ENCODE measurements at places on chromosomes 16 and 17.
A peak's percentile ranks its signal among the peaks of the same experiment; 100 is the strongest.

- no peak for DNase-seq
These were observed 16.3 kb upstream of the RFFL start for GRCh38 chr17:35079547-35080423.

- DNase-seq = no peak
These were observed 3.2 kb upstream of the SAMD14 start for GRCh38 chr17:50133028-50133768.

- no peak for DNase-seq
These were observed 174.3 kb downstream of the UTP18 start for GRCh38 chr17:51434434-51435170.

GRCh38 chr17:26773189-26774188, 520.4 kb upstream of the WSB1 start:
- DNase-seq = no peak

DNA sequence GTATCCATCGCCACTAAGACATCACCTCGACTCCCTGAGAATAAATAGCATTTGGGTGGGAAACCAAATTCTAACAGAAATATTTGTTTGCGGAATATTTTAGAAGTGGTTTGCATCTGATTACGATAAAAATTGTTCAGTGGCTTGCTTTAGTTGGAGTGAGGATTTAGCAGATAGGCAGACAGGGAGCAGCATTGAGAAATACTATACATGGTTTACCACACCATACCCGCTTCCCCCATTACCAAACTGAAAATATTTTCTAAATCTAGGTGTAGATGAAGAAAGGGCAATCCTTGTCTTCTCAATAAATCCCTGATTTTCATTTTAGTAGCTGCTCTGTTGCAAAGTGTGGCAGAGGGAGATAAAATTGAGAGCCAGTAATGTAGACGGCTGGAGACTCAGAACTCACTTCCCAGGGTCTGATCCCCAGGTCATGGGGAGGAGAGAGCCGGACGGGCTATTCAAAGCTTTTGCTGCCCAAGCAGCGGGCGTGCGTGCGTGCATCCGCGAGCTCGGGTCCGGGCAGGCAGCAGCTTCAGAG, 808 bp upstream of the BAHCC1 start:
- DNase-seq = no peak

DNA sequence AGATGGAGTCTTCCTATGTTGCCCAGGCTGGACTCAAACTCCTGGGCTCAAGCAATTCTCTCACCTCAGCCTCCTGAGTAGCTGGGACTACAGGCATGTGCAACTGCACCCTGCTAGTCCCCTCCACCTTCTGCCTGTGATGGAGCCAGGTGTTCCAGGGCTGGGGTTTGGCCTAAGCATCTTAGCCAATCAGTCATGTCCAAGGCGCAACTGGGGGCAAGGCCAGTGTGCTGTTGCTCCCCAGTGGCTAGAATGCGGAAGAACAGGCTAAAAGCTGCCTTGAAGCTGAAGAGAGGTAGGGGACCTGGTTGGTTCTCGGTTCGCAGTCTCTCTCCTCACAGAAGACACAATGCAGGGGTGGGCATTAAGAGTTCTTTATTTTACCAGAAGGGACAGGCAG, 18.6 kb downstream of the FLOT2 start:
- DNase-seq = no peak

- no peak for DNase-seq
These were observed 585.1 kb upstream of the CDH5 start for GRCh38 chr16:65781363-65781762.

- DNase-seq = no peak
These were observed 10.6 kb downstream of the RHBDL3 start for GRCh38 chr17:32276171-32276601.

- no peak for DNase-seq
These were observed 655 bp upstream of the GPR139 start for GRCh38 chr16:20074099-20074991.

DNA sequence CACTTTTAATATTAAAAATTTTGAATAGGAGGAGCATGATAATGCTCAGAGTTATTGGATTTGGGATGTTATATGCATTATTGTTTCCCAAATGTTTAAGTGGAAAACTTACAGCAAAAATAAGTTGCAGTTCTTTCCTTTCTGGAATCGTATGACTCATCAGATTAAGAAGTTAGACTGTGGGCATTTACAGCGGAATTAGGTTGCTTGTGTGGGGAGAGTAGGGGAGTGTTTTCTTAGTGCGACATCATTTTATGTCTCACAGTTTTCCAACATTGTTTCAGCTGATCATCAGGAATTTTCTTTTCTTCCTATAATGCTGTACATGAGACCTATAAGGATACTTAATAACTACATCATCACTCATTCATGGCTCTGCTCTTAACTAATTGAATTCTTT, 1631.8 kb downstream of the CDH8 start:
- DNase-seq = no peak

GRCh38 chr16:28473714-28474265, 1.7 kb upstream of the NPIPB7 start:
- DNase-seq = no peak

DNA sequence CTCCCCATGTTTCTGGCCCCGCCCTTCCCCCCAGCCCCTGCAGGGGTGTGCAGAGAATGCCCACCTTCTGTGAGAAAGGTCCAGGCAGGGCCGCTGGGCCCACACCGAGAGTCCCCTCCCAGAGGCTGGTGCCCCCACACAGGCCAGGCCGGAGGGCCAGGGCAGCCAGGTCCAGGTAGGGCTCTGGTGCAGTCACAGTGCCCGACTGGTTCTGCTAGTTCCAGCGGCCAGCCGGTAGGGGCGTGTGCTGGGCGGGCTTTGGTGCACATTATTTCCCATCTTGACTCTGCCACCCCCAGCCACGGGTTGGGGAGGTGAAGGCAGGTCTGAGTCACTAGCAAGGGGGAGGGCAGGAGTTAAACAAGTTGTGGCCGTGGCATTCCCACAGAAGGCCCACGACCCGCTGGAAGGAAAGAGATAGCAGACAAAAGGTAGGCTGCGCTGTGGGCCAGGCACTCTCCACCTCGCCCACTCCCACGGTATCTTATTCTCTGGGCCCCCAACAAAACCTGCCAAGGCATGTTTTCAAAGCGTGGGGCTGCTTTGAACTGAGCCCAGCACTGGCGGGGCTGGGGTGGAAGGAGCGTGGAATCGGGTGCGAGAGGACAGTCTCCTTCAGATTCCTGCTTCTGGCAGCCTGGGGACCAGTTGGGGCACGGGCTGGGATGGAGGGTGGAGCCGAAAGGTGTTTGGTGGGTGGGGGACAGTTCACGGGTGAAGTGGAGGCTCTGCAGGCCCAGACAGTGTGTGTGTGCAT, 1.9 kb downstream of the EPN3 start:
- no peak for DNase-seq

DNA sequence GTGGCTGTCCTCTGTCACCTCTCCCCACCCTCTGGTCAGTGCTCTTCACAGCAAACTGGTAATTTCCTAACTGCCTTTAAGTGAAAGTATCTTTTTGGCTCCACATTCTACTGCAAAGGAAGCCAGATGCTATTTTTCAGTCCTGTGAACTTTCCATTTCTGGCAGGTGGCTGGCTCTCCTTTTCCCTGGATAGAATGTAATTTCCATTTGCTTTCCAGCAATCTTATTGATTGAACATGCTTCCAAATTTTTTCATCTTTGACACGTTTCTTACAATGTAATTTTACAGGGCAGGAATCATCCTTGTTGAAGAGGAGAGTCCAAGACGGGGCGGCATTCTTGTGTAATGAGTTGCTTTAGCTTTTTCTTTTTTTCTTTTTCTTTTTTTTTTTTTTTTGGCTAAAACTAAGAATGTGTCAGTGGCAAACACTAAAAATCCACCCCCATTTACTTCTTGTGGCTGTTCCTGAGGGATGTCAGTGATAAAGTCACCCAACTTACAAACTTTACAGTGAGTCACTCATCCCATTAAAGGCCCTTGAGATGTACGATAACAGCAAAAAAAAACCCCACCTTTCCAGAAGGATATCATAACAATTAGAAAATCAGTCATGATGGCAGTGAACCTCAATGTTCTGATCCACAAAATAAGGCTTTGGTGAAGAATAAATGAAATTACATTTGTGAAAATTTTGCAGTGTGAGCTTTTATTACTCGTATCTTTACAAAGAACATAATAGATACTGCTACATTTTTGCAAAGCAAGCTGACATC, 29.4 kb upstream of the PRKCA start:
- DNase-seq = no peak

DNA sequence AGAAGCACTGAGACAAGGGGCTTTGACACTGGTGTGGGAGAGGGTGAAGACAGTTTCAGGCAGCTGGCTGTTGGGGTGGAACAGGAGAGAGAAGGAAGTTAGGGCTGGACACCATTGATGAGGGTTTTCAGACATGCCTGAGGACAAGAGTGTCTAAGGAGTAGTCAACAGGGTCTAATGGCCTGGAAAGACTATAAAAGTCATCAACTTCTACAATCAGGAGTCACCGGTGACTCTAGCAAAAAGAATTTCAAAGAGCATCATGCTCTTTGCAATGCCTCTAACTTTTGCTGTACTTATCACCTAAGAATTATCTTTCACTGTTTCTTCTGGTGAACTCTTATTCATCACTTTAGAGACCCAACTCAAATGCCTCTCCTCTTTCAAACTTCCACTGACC, 213.9 kb downstream of the C16orf78 start:
- no peak for DNase-seq

DNA sequence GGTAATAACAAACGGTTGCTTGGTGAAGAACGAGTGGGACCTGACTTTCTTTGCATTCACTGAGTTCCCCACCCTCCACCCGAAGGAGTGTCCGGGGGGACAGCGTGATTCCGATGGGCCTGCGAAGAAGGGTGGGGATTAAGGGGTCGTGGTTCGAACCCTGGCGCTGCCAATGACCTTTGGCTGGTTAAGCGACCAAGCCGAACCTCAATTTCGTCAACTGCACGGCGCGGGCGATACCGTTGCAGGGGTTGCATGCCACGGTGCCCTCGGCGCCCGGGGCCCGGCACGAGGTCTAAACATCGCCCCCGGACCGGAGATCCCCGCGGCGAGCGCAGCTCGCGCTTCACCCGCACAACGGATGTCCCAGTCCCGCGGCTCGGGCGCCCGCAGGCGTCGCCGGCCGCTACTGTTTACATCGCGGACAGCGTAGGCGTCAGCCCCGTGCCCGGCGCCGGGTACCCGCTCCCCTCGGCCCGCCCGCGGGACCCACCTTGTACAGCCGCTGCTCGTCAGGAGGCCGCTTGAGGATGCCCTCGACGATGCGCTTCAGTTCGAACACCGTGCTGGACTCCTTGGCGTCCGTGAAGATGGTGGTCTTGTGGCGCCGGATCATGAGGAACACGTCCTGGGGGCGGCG, 460 bp downstream of the ELOB start:
- no peak for DNase-seq

GRCh38 chr17:6241996-6242395, 171.8 kb downstream of the WSCD1 start:
- no peak for DNase-seq

GRCh38 chr16:21613781-21614180, 14.4 kb downstream of the METTL9 start:
- no peak for DNase-seq

- DNase-seq = no peak
These were observed 7.0 kb downstream of the ATPAF2 start for GRCh38 chr17:18031955-18032354.

DNA sequence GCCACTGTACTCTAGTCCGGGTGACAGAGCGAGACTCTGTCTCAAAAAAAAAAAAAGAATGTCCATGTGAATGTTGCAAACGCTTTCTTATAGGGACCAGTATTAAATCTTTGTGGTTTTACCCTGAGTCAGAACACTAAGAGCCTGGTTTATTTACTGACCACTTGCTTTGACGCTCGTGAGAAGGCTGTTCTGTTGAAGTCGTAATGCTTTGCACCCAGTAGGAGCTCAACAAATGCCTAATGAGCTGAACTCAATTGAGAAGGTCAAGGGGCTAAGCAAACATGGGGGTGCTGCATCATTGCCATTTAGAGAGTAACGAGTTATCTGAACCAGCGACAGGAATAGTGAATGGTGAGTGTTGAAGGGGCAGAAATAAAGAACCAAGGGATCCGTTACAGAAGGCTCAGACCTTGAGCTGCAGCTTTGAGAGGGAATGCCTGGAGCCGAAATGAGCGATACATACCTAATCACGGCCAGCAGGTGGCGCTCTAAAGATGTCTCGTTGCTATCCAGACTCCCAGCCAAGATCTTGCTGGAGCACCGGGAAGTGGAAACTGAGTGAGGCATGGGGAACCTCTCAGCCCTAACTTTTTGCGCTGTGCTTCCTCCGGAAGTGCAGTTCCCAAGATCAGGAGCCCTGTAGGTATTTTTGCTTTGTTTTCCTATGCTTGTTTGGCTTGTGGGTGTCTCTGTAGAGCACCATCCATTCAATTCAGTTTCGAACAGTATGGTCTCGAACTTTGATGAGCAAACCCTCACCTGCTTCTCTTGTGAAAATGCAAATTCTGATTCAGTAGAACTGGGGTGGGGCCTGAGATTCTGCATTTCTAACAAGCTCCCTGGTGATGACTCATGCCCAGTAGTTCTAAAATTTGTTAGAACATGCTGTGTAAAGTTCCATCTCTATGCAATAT, 12.6 kb upstream of the RNF222 start:
- peak; percentile 76 for DNase-seq

- DNase-seq = no peak
These were observed 13.5 kb upstream of the MYH10 start for GRCh38 chr17:8643855-8644506.

- no peak for DNase-seq
These were observed 44.1 kb downstream of the SLC7A5 start for GRCh38 chr16:87824991-87825841.

DNA sequence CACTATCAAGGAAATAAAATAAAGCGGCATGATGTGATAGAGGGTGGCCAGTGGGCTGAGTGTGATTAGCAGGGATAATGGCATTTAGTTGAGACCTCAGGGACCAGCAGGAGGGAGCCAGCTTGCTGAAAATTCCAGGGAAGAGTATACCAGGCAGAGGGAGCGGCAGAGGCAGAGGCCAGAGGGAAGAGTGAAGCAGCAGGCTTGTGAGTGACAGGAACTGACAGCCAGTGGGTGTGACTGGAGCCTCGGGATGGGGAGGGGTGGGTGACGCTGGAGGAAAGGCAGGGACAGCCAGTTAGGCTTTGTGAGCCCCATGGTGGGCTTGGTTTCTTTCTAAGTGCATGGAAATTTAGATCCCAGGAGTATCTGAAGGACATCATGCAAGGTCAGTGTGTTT, 209.7 kb upstream of the CACNG3 start:
- no peak for DNase-seq

DNA sequence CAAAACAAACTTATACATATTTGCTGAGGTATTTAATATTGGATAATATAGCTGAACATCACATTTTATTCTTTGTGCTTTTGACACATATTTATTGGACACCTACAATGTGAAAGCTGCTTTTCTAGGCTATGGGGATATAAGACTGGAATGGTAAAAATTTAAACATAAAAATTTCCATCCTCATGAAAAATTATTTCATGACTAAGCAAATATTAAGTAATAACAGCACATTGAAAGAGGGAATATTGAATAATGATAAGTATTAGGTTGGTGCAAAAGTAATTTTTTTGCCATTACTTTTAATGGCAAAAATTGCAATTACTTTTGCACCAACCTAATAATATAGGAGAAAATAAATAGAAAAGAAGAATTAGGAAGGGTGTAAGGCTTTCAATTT, 972.5 kb upstream of the CDH8 start:
- no peak for DNase-seq
